ENCODE measurements at places on chromosomes 7 and 10.

- DNase-seq, result no peak
These were observed 252.8 kb downstream of the TRIL start for GRCh38 chr7:28705350-28705749.

GRCh38 chr7:71558806-71559613 is 427.1 kb downstream of the GALNT17 start:
- no peak for DNase-seq

DNA sequence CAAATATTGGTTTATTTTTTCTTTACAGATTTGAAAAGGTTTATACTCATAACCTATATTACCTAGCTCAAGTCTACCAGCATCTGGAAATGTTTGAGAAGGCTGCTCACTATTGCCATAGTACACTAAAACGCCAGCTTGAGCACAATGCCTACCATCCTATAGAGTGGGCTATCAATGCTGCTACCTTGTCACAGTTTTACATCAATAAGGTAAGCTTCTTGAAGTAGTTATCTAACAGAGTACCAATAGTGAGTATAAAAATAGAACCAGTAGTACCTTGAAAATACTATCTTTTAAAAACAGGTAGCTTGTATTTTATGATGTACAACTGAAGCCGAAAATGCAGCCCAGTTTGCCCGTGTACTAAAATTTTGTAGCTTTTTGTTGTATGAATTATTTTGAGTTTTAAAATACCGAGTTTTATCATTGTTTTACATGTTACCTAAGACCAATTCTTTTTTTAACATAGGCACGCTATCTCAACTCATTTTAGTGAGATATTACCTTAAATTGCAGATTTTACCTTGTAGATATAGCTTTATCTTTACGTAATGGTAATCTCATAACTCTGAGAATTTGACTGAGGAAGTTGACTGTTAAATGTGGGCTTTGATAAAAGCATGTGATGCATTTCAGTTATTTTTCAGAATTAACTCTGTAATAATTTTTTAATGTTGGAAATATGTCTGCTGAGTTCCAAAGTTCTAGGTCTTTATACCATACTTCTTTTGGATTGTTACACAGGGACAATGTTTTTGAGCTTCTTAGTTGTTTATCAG is 17.3 kb downstream of the KIFBP start:
- DNase-seq, result no peak

DNA sequence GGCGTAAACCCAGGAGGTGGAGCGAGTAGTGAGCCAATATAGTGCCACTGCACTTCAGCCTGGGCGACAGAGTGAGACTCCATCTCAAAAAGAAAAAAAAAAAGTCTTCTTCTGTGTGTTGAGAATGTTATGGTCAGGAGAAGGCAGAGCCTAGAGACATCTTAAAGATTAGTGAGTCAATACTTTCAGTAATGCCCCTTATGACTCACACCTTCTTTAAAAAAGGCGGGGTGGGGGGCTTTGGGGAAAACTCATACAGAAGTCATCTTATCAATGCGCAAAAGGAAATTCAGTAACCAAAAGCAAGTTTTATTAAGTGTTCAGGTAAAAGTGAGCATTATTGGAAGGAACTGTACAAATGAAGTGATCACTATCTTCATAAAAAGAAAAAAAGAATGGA is 1369.8 kb upstream of the LRRTM3 start:
- DNase-seq, result no peak

GRCh38 chr7:85612514-85612913 is 425.7 kb upstream of the SEMA3D start:
- no peak for DNase-seq

GRCh38 chr7:106203473-106203872 is 81.3 kb downstream of the NAMPT start:
- DNase-seq, result no peak

DNA sequence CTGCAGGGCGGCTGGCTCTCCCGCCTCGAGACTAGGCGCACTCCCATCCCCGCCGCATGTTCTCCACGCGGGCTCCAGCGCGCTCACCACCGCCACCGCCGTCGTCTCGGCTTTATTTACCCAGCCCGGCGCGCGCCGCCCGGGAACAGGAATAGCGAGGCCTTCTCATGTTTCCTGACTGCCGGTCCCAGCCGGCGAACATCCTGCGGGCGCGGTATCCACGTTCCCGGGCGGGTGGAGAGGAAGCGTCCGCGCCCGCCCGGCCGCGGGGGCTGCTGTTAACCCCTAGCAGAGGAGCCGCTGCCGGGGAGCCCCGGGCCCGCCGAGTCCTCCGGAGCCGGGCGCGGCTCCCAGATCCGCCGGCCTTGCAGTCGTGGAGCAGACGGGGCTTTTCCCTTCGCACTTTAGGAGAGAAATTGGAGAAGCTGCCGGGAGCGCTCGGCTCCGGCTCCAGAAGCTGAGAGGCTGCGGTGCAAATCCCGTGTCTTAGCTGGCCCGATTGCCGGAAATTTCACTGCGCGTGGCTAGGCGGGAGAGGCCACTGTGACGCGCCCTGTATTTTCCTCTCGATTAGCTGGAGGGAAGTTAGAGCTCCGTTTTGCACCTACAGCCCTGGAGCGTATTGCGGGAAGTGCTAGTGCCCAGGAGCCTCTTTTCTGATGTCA is at the start of gene MKX:
TSS of gene MKX (minus strand) at position 88 of the 665 bp plus-strand sequence. CDS start 2,404 bp downstream, outside the sequence.
- no peak for DNase-seq

- DNase-seq, result no peak
These were observed 36.9 kb upstream of the NPFFR1 start for GRCh38 chr10:70320751-70321150.

- no peak for DNase-seq
These were observed 92.6 kb upstream of the KIF5B start for GRCh38 chr10:32148864-32149251.

DNA sequence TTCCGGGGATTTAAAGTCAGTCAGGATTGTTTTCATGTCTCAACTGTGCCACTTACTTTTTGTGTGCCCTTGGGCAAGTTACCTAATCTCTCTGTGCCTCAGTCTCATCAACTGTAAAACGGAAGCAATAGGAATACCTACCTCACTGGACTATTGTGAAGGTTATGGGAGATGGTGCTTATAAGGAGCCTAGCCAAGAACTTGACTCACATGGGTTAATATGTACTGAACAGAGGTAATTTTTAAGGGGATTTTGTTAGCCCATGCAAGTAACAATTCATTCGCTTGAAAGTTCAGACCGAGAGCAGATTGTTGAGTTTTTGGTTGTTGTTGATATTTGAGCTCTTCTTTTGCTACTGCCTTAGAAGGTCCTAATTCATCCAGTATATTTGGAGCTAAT is 202.9 kb downstream of the ZNF365 start:
- no peak for DNase-seq

DNA sequence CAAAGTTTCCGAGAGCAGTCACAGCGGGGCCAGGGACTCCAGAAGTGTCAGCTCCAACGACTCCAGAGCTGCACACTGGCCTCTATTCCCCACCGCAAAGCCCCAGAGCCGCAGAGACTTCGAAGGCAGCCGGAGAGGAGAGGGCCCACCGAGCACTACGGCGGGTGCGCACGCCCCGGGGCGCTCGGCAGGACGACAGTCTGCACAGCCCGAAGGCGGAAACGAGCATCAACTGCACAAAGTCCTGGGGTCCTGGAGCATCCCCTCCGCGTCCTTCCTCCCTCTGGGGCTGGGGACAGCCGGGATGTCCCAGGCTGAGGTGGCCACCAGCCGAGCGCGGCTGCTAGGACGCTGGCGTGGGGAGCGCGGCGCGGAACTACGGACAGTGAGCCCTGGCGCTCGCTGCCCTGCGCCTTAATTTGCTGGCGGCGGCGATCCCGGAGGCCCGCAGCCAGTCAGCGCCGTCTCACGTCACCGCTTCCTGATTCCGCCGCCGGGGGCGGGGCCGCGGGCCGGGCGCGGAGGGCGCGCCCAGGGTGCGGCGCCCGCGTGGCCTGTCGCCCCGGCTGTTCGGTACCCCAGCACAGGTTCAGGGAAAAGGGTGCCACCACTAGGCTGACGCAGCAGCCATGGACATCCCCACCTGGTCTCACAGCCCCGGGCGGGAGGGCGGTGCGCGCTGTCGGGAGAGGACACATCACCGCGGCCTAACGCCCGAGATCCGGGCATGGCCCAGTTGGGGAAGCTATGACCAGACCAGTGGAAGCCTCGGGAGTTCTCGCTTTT is at the start of gene TBX20:
TSS of gene TBX20 (minus strand) at position 391 of the 786 bp plus-strand sequence. CDS start 480 bp downstream, outside the sequence.
- peak; percentile 91 for DNase-seq

DNA sequence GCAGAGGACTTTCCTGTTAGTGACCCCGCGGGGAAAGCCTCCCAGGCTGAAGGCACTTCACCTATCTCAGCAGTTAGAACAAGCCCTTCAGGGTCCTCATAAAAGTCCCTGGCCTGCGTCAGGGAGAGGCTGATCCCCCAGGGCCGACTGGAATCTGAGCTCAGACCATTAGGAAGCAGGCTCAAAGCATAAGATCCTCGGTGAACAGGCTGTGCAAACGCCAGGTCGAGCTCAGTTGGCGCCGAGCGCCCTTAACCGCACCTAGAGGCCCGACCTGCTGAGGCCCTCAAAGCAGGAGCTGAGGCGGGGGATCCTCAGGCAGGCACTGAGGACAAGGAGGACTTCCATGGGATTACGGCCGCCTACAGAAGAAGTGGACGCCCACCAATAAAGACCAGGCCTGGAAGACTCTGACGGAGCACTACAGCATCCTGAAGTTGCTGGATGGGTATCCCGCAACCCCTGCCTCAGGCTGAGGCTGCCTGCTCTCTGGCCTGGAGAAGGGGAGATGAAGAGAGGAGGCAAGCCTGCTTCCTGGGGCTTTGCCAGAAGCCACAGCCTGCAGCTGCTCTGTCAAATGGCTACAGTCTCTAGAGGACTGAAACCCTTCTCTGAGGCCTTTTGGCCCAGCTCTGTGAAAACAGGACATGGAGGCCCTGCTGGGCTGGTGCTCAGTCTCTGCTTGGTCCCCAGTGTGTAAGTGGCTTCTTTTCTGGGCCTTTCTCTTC is 29.9 kb downstream of the LIPJ start:
- peak; percentile 62 for DNase-seq

GRCh38 chr7:158374146-158374545 is 213.5 kb downstream of the PTPRN2 start:
- no peak for DNase-seq

GRCh38 chr10:45473126-45473525 is 99.1 kb downstream of the ALOX5 start:
- DNase-seq, result peak; percentile 52

- DNase-seq, result no peak
These were observed 33.9 kb downstream of the STOX1 start for GRCh38 chr10:68861253-68861652.
